Activated CD4-positive, alpha-beta T cell treated with anti-CD3 and anti-CD28 coated beads, Interleukin-10, Interleukin-2, amounts not matched to agents 100 ng/mL and 50 ng/mL, durations not matched to agents 16 hours and 8 hours (primary cell): ENCODE measurements at places on chromosomes 4 and X.

DNA sequence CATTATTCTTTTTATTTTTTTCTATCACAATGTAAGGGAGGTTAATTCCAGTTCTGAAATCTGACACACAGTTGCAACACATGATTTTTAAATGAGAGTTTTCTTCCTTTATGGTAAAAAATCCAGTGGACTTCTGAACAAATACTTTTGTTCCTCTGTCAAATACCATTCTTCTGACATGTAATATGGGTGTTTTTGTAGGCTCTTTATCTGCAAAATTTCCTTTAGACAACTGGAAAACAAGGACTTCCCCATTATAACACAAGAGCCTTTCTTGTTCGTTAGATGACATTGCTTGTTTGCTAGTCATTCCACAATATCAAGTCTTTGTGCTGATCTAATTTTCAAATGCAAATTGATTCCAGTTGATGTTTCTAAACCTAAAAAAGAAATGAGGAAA lies 7.7 kb downstream of the FANCB start:
- DNase-seq = no peak

- no peak for DNase-seq
These were observed 67.4 kb upstream of the WDR1 start for GRCh38 chr4:10184041-10184440.

- DNase-seq = peak; percentile 93
These were observed 58.5 kb upstream of the PRDM8 start for GRCh38 chr4:80138551-80139538.

GRCh38 chr4:15938182-15938581 lies 358 bp downstream of the FGFBP1 start:
- no peak for DNase-seq

DNA sequence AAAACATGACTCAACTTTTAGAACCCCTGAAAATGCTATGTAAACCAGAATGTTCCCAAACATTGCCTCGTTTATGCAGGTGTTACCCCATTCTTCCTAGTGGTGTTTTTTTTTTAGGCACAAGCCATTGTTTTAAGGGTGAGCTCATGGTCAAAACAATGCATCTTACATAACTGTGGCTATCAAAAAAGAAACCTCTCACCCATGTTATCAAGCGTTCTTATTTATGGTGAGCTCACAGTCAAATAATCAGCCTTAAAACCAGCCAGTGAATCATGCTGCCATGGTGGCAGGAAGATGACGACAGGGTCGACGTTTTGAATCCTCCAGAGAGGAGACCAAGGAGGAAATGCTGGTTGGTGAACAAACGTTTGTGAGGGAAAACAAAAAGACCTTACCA lies 195.2 kb downstream of the KDR start:
- DNase-seq = no peak

GRCh38 chrX:102745513-102745856 lies 24.9 kb downstream of the GPRASP3 start:
- DNase-seq = no peak

- DNase-seq = no peak
These were observed 55.7 kb upstream of the MMAA start for GRCh38 chr4:145563293-145563985.

DNA sequence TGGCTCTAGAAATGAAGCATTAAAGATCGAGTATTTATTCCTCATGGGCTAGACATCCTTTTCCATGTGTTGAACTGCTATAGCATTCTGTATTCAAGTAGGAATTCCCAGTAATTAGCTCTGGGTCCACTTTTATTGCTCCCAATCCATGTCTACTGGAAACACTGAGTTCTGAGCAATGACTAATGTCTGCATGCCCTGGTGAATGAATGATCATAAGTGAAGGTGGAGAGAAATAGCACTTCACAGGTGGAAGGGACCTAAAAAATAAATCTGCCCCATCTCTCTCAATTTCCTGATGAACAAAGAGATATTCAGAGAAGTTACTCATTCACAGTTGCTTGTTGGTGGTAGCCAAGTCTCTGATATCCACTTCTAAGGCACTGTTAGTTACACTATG lies 34.6 kb upstream of the CXCL8 start:
- no peak for DNase-seq

DNA sequence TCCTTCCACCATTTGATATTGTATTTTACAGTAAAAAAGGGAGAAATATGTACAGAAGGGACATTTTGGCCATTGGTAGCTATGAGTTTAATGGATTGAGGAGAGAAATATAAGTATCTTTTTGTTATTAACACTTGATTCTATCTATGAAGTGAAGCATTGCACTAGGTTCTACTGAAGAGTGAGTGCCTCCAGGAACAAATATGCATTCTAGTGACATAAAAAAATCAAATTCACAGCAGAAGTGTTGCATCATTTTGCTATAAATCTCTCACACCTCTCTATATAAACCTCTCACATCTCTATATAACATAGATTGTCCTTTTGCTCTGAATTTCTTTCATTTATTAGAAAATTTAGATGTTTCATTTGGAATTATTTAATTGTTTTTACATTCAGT lies 425 bp downstream of the SYTL5 start:
- no peak for DNase-seq

DNA sequence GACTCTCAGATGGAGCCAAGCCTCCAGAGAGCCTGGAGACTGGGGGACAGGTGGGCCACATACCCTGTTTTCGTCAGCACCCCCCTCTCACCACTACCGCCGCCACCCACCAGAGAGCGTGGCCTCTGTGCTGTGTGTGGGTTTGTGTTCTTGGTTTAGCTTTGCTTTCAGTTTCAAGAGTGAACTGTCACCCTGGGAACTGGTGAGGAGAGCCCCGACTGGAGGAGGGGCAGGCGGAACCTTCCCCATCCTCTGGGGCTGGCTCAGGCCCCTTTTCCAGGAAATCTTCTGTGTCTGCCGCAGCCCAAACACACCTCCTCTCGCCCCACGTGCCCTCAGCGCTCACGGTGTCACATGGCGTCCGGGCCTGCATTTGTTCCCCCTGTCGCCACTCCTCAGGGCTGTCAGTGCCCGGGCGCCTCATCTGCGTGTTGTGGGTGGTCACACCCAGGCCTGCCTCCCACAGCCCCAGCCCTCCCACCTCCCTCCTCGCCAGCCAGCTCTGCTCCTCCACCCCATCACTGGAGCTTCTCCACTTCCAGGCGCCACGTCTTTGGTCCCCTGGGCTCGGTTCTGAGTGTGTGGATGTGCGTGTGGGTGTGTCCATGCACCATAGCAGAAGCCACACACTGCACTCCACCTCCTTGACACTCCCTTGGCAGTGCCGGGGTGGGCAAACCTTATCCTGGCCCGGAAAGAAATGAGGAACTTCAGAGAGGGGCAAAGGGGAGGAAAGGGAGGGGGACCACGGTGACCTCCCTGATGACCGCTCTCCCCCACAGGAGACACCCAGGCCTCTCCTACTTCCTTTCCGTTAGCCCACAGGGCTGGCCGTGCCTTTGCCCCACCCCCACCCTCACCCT lies 27.8 kb downstream of the ELF4 start:
- DNase-seq = peak; percentile 94

DNA sequence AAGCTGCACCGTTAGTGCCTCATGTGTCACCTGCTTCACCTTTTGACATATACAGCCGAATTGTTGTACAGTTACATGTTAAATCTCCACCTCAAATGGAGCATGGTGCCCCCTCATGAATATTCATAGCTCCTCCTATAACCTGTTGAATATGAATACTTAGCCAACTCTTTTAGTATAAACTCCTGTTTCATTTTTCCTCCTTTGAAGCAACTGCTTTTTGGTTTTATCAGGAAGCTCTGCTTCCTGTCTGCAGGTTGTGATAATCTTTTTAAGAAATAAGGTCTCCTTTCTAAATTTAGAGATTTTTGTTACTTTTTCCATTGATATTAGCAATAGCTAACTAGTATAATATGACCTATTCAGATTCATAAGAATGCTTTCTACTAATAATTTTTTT lies 1429.2 kb upstream of the AGA start:
- DNase-seq = no peak

DNA sequence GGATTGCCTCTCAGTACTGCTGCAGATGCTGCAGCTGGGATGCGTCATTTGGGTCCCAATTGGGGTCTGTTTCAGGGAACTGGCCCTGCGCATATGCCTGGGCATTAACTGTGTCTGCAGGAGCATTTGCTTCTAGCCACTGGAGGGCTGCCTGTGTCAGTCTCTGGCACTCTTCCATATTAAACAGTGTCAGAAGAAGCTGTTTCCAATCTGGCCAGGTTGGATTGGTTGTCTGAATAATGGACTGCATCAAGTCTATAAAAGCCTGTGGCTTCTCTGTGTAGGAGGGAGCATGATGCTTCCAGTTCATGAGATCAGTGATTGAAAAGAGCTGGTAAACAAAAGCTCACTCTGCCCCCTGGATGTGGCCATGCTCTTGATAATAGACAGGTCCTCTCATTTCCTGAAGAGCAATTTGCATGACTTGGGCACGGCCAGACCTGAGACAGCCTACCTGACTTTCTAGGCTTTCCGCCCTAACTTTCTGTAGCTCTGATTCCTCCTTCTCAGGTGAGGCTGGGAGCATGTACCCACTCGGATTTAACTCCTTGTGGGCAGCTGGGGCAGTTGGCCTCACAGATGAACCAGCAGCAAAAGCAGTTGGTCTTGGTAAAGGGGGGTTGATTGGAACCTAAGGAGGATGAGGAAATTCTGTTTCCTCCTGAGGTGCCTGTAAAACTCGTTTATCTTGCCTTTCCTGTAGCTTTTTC lies 29.2 kb downstream of the SULT1E1 start:
- DNase-seq = no peak

GRCh38 chr4:23614284-23614892 lies 275.5 kb downstream of the PPARGC1A start:
- peak; percentile 19 for DNase-seq

GRCh38 chrX:46554942-46555341 lies 9.7 kb upstream of the ZNF674 start:
- no peak for DNase-seq

DNA sequence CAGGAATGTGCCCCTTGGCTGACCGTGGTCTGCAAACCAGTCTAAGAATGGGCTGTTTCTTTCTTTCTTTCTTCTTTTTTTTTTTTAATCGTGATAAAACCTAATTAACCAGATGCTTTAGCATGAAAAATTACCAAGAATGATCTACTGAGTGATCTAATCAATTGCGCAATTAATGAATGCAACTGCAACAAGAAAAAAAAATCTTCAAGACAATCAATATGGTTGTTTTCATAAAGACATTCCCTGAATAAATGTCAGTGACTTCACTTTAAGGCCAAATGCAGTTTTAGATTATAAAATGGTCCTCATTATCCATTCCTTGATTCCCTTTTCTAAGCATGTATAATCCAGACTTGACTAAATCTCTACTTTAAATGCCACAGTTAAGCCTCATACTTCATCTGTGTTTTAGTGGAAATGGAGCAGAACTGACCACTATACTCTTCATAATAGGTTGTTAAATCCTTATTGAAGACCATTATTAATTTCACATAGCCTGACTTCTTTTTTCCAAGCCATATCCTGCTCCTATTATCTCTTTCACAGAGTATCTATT lies 51.6 kb upstream of the SETD7 start:
- DNase-seq = no peak

DNA sequence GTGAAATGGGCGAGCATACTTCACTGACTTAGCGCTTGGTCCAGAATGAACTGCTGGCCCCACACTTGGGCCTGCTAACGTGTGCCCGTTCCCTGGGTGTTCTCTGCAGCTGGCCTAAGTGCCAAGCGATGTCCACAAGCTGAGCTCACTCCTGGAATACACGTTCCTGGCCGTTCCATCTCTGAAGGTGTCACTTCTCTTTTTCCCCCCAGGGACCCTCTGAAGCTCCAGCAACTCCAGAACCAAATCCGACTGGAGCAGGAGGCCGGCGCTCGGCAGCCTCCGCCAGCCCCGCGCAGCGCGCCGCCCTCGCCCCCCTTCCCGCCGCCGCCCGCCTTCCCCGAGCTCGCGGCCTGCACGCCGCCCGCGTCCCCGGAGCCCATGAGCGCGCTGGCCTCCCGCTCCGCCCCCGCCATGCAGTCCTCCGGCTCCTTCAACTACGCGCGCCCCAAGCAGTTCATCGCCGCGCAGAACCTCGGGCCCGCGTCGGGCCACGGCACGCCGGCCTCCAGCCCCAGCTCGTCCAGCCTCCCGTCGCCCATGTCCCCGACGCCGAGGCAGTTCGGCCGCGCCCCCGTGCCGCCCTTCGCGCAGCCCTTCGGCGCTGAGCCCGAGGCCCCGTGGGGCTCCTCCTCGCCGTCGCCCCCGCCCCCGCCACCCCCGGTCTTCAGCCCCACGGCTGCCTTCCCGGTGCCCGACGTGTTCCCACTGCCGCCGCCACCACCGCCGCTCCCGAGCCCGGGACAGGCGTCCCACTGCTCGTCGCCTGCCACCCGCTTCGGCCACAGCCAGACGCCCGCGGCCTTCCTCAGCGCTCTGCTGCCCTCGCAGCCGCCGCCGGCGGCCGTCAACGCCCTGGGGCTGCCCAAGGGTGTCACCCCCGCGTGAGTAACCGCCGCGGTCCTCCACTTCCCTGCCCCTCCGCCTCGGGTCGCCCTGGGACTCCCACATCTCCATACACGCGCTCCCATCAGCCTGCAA lies 132.3 kb downstream of the CBR4 start:
- DNase-seq = peak; percentile 17

- DNase-seq = no peak
These were observed 117.3 kb downstream of the CHM start for GRCh38 chrX:85930099-85930498.

DNA sequence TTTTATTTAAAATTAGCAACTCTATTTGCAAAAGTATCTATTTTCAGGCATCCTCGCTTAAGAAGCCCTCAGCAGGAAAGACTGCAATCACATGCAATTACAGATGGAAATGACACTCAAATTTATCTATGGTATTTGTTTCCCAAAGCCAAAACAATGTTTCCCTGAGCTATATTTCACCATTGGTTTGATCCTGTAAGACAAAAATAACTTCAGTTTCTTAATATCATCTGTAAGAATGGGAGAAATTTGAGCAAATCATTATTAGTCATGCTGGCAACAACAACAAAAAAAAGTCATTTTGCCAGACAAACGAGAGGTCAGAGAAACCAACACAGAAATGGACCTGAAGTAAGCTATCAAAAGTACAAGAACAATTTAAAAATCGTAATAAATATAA lies 204.1 kb downstream of the NR3C2 start:
- no peak for DNase-seq

DNA sequence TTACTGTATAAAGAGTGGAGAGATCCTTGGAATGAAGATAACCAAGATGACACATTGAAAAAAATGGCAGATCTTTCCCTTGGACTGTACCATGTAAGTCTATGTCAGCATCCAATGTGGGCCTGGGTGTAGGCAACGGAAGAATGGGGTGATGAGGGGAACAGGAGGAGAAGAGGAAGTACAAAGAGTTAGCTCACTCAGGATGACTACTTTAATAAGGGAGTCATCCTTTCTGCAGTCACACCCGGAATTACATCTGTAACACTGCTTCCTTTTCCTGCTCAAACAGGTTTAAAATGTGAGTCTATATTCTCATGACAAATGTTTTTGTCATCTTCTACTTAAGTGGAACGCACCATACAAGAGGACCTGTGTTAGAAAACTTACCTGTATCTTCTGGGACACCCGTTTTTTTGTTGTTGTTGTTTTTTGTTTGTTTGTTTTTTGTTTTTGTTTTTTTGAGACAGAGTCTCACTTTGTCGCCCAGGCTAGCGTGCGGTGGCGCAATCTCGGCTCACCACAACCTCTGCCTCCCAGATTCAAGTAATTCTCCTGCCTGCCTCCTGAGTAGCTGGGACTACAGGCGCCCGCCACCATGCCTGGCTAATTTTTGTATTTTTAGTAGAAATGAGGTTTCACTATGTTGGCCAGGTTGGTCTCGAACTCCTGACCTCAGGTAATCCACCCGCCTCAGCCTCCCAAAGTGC lies 18.0 kb downstream of the HPSE start:
- DNase-seq = no peak

- DNase-seq = no peak
These were observed 272.6 kb upstream of the HAND2 start for GRCh38 chr4:173802662-173803022.
